ENCODE measurements at places on chromosomes 3 and 15.

- DNase-seq, result no peak
These were observed 20.8 kb upstream of the VPS8 start for GRCh38 chr3:184791171-184791570.

DNA sequence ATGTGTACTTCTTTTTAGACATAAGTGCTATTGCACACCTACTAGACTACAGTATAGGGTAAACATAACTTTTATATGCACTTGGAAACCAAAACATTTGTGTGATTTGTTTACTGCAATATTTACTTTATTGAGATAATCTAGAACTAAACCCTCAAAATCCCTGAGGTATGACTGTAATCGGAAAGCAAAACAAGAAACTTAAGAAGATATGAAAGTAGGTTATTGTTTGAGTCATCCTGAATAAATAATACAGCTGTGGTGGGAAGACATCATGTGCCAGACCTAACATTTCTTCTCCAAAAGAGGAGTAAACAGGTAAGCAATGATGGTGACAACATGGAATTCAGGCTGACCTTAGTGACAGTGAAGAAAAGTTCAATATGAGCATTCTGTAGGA is 765.5 kb downstream of the OTOL1 start:
- no peak for DNase-seq

DNA sequence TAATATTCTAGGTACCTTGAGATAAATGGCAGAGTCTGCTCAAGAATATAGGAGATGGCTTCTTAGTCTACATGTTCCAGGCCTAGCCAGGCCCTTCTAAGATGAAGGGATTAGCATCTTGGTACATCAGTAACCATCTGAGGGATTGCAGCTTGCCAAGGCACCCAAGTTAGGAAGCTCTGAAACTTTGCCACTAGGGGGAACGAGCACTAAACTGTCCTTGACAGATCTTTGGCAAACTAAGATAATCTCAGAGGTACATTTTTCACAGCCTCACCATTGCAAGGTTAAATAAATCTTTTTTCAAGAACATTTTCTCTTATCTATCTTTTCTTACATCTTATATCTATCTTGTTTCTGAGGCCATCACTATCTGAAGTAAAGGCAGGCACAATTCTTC is 351.2 kb downstream of the RAP2B start:
- no peak for DNase-seq

DNA sequence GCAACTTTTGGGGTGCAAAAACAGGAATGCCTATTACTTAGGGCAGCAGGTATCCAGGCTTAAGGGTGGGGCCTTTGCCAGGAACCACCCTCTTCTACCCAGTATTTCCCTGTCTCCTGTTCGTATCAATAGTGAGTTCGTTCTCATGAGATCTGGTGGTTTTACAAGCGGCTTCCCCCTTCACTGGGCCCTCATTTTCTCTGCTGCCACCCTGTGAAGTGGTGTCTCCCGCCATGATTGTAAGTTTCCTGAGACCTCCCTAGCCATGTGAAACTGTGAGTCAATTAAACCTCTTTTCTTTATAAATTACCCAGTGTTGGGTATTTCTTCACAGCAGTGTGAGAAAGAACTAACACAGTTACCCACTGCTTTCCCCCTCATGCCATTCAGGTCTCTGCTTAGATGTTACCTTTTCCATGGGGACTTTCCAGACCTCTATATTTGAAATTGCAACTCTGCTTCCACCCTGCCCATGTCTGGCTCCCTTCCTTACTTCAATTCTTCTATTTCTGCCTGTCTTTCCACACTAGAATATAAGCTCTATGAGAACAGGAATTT is 23.9 kb upstream of the TRA2B start:
- DNase-seq, result no peak

All from activated naive CD8-positive, alpha-beta T cell treated with anti-CD3 and anti-CD28 coated beads, Interleukin-2, amount 50 U/mL, for 16 hours (primary cell).